ENCODE measurements at places on chromosomes 7 and 10.

DNA sequence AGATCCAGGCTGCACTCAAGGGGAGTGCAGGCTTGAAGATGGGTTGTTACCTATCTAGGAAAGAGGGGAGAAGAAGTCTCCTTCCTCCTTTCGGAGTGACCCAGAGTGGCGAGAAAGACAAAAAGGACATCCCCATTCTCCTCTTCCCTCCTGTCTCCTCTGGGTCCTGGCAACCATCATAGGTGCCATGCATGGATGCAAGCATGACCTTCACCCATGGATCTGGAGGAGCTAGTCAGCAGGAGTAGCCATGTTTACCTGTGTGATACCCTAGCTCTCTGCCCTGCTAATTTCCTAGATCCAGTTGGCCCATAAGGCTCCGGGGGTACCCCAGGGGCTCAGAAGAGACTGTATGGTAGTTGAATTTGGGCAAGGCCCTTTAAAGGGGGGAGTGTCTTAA is 17.2 kb upstream of the CROT start:
- no peak for DNase-seq

DNA sequence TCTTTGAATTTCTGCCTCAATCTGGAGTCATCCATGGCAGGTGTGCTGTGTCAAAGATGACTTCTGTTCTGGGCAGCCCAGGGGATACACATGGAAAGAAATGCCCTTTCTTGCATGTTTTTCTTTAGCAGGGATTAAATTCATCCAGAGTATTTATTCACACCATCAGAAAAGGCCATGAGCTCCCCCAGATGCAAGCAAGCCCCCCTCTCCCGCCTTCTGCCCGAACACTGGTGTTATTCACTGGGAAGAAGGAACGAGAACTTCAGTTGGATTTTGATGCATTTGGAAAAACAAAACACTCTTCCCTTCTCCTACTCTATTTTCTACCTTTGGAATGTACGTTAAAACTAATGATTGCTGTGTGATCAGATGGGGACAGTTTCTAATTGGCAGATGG is 1.4 kb downstream of the PLPP4 start:
- no peak for DNase-seq

GRCh38 chr7:24478137-24478655 is 95.1 kb upstream of the PALS2 start:
- no peak for DNase-seq

GRCh38 chr7:100352984-100353684 is 4.8 kb upstream of the PILRB start:
- no peak for DNase-seq

GRCh38 chr7:69778138-69778537 is 179.9 kb downstream of the AUTS2 start:
- DNase-seq = no peak

GRCh38 chr10:64635906-64636305 is 1114.7 kb downstream of the REEP3 start:
- DNase-seq = no peak

DNA sequence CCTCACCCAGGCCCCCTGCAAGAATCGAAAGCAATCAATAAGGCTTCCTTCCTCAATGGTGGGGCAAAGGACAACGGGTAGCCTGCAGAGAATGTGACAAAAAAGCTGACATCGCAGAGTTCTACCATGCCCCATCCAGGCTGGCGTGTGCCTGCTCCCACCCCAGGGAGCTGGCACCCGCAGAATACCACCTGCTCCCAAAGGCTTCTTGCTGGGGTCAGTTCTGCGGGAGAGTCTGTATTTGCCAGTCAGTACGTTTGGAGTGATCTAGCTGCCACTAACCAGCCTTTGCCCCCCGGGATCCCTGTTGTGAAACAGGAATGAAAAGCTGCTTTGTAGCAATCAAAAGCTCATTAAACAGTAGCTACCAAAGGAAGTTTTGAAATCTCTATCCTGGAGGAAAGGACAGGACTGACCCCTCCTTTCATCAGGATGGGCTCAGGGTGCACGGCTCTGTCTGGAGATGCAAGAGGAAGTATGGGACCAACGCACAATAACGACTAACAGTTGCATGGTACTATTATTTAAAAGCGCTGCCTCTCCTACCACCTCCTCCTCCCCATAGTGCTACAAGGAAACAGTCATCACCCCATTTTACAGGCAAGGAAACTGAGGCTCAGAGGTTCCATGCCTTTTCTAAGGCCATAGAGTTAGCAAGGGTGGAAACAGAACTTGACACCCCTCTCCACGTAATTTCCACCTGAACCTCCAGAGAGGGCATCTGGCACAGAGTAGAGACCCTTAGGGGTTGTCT is 67.0 kb downstream of the FGFR2 start:
- no peak for DNase-seq

DNA sequence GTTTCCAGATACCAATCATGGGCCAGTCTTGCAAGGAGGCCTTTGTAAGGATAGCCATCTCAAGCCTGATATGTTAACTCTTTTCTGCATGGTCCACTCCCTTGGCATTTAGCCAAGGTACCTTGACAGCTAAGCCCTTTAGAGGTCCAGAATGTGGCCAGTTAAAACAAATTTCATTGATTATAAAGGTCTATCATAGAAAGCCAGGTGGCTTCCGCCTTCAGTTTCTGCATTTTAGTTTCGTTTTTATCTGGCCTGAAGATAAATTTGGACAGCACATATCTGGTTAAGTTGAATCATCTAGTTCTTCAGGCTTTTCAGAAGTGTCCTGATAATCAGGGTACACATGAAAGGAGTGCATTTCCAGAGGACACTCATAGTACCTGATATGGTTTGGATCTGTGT is 30.7 kb downstream of the ANKIB1 start:
- DNase-seq = peak; percentile 57

- DNase-seq = no peak
Measured at GRCh38 chr7:117951691-117952280, 78.5 kb upstream of the CTTNBP2 start.

DNA sequence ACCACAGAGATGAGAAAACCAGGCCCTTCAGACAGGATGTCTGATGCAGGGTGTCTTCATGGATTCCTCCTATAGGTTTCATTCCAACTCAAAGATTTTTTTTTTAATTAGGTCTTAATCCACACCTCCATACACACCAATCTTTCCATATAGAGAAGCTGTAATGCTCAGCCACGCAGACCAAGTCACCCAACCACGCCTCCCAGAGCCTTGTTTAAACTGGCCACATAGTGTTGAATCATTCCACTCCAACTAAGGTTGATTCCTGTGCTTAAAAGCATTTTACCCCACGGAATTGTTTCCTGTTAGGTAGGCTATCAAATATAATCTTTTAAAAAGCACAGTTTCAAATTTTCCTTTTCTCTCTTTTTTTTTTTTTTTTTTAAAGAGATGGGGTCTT is 153.6 kb downstream of the TYW1B start:
- no peak for DNase-seq

DNA sequence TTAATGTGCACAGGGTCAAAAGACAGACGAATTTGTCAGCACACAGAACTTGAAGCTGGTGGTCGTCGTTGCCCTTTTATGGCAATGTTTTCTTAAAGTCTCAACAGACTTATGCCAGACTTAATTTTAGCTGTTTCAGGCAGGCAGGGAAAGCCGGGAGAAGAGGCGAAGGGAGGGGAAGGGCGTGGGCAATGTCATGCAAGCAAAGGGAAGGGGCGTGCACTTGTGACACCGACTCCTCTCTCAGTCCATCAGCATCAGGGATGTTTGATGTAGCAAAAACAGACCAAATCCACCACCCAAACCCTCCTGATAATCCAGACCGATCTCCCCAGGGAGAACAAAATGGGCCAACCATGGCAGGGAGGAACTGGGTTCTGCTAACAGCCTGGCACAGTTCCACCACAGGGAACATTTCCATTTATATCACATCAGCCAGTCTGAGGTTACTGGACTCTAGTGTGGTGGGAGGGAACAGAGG is 118.1 kb upstream of the RHEB start:
- no peak for DNase-seq

All from NAMALWA (cell line).